ENCODE measurements at places on chromosomes 13 and 19.

DNA sequence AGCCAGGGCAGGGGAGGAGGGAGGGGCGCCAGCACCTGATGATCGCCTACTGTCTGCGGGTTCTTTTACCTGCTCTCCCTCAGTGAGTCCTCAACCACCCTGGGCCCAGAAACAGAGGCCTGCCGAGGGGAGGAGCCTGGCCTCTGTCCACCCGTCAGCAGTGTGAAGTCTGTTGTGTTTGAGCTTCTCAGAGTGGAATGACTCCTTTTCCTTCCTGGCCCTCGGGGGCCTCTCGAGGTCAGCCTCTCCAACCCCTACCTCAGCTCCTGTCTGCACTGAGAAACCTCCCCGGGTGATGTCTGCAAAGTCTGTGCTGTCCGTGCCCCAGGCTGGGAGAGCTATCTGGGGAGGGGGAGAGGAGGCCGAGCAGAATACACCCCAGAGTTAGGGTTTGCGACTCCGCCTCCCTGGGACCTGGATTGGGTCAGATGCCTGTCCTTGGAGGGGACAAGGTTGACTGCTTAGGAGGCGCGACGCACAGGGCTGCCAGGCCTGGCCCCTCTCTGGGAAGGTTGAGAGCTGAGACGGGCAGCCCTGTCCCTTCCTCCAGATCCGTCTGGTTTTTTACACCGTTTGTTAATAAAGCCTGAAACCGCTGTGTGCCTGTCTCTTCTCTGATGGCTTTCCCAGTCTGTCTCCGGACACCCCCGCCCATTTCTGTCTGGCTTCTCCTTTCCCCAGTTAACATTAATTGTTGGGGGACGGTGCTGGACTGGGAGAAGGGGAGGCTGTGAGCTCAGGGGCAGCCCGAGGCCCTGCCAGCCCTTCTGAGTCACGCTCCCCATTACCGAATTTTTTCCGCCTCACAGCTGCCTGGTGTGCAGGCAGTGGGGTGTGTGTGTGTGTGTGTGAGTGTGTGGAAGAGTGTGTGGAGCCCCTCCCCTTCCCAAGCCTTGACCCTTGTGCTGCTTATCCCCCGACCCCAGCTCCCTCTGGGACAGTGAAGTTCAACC, 989 bp upstream of the SSC5D start:
- no peak for DNase-seq

DNA sequence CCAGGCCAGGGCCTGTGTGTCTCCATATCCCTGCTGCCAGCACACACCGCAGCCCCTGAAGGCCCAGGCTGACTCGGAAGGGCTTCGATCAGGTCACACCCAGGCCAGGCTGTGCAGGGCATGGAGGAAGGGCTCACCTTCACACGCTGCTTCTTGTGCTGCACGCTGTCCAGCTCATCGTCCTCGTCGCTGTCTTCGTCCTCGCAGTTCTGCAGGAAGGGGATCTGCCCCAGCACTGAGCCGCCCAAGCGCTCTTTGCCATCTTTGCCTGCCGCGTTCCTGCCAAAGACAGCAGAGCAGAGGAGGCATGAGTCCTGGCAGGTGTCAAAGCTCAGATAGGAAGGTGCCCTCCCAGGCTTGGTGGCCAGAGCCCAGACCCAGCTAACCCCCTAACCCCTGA, 13.7 kb upstream of the PRKD2 start:
- DNase-seq: no peak

DNA sequence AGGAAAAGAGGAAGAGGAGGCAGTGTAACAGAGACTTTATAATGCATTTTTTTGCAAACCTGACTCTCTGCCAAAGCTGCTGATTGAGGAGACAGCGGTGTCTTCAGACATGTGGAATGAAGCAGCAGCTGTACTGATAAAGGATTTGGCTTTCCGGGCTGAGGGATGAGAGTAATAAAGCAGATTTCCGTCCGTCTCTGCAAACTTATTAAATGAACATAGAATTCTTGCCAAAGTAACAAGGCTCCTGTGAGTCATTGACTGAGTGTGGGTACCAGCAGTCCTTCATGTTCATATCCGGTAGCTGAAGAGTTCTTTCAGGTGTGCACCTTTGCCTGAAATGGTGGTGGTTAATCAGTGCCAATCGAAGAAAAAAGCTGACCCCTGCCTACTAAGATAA, 112.6 kb downstream of the LIG4 start:
- DNase-seq: no peak

DNA sequence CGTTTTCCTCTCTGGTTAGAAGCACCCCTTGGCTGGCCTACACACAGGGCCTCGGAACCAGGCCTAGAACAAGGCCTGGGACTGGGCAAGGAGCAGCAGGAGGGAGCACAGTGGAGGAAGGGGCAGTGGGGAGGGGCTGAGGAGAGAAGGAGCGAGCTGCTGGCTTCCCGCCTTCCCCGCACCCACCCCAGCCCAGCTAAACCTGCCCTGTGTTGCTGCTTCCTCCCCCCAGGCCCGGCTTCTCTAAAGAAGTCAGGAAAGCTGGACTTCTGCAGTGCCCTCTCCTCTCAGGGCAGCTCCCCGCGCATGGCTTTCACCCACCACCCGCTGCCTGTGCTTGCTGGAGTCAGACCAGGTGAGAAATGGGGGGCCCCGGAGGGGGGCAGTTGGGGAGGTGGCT, 24.3 kb downstream of the LYL1 start:
- no peak for DNase-seq

GRCh38 chr19:17530586-17530985, 19.1 kb downstream of the PGLS start:
- DNase-seq: no peak

- DNase-seq: peak; percentile 30
These were observed 3.7 kb upstream of the TYROBP start for GRCh38 chr19:35911790-35912189.

- DNase-seq: no peak
These were observed 13.0 kb downstream of the CYP2S1 start for GRCh38 chr19:41205995-41206394.

DNA sequence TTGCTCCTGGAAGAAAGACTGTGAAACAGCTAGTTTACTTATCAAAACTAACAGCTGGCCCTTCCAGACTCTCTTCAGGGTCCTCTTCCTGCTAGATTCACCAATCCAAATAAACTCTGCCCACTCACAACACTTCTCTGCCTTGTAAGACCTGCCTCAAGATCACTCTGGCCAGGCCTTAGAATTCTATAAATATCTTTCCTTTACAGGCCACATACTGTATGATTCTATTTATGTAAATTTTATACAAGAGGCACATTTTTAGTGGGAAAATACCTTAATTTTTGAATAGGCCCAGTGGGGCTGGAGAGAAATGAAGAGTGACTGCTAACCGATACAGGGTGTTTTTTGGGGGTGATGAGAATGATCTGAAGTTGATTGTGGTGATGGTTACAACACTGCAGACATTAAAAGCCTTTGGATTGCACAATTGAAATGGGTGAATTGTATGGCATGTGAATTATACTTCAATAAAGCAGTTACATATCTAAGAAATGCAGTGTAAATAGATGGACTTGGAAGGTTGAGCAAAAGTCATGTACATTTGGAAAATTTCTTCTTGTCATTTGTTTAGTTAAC, 141.8 kb downstream of the GPC5 start:
- DNase-seq: no peak

- peak; percentile 75 for DNase-seq
These were observed 10.1 kb upstream of the CD22 start for GRCh38 chr19:35318679-35319448.

GRCh38 chr19:1645299-1645698, 7.1 kb downstream of the TCF3 start:
- DNase-seq: no peak

DNA sequence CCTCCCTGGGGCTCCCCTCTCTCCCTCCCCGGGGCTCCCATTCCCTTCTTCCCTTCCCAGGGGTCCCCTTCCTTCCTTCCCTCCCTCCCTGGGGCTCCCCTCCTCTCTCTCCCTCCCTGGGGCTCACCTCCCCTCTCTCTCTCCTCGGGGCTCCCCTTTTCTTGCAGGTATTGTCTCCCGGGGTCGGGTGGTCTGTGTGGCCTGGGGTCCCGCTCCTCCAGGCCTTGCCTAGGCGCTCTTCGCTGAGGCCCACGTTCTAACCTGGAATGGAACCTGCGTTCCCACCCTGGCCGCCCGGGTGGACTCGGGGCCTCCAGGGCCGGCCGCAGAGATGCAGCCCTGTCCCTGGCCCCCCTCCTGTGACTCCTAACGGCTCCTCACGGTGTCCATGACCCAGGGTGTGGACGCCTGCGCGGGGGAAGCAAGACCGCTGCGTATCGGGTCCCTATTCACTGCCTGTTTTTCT, 940 bp upstream of the DCUN1D2 start:
- no peak for DNase-seq

- no peak for DNase-seq
These were observed at the start of gene OR2Z1 for GRCh38 chr19:8721334-8721733. Gene OR2Z1 (plus strand): TSS chr19:8721634. CDS start chr19:8731029, 9,395 bp downstream.

DNA sequence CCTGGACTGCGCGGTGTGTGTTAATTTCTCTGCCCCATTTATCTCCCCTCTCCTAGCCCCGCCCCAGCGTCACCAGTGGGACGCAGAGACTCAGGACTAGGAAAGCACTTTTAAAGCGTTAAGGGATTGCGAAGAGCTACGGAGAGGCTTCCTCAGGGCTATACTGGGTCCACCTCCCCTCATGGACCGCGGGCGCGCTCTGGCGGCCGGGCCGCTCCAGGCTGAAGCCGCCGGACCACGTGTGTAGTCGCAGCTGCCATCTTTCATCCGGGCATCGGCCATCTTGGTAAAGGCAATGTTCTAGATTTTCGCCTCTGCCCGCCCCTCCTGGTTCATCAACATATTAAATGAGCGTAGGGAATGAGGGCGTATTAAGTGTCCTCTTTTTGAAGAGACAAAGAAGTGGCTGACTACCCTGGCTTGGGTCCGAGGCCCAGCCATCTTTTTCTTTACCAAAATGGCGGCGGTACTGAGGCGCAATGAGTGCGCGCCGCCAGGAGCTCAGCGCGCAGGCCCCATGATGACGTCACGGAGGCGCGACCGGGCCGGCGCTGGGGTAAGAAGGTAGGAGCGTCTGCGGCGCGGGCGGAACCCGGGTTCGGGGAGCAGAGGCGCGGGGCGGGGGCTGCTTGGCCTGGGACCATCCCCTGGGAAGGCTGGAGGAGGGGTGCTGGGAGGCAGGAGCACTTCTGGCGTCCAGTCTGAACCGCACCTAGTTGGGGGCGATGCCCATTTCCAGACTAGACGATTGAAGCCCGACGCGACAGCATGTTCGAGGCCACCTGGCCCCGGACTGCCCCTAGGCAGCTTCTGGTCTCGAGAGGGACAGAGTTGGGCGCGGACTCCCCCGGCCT, at the start of gene CCDC124:
Gene CCDC124 (plus strand): TSS at position 531 of the 854 bp plus-strand sequence. CDS start 3,406 bp downstream, outside the sequence.
- peak; percentile 94 for DNase-seq

DNA sequence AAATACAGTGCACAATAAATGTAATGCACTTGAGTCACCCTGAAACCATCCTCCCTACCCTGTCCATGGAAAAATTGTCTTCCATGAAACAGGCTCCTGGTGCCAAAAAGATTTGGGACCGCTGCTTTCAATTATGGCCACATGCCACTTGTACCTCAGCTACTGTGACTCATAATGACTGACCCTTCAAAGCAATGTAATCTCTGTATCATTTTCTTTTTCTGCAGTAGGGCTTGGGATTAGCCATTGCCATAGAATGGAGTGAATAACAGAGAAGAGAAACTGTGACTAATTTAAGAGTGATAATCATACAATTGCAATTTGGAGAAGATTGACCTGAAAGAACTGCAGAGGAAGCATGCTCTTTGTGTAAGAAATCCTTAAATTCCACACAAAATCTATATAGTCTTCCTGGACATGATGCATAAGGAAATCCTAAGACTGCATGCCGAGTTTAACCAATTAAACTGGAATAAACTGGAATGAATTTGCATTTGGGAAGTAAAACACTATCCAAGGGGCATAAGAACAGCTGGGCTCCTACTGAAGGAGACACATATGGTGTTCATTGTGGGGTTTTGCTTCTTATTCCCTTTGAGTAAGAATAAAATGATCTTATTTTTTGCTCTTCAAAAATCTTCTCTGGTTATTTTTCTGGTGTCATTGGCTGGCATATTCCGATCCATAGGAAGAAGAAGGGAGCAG, 59.5 kb upstream of the SLC7A1 start:
- DNase-seq: no peak

- no peak for DNase-seq
These were observed 35.1 kb downstream of the RNF6 start for GRCh38 chr13:26186995-26187394.

DNA sequence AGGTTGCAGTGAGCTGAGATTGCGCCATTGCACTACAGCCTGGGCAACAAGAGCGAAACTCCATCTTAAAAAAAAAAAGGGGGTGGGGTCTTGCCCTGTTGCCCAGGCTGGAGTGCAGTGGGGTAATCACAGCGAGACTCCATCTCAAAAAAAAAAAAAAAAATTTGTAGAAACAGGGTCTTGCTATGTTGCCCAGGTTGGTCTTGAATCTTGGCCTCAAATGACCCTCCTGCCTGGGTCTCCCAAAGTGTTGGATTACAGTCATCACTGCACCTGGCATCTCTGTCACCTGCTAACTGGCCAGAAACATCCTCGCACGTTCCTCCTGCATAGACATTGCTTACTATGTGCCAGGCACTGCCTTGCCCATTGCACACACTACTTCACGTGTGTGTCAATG, 14.1 kb downstream of the RCN3 start:
- DNase-seq: no peak

- no peak for DNase-seq
These were observed 27.0 kb downstream of the ZNF20 start for GRCh38 chr19:12113121-12113520.

DNA sequence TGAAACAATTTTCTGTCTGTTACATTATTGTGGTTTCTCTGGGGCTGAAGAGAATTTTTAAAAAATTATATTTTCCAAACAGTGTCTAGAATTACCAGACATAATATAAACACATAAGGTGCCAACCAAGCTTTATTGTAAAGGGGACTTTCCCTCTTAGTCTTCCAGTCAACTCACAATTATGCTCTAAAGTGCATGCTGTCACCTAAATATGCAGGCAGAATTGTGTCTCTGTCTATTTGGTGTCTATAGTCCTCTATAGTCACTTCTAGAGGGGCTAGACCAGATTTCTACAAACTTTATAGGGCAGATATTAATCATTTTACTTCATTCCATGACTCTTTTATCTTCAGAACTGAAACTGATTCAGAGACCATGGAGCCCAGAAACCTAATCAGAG, 12.8 kb downstream of the ZNF254 start:
- no peak for DNase-seq

- DNase-seq: no peak
These were observed 43.9 kb downstream of the RCBTB2 start for GRCh38 chr13:48488995-48489394.

DNA sequence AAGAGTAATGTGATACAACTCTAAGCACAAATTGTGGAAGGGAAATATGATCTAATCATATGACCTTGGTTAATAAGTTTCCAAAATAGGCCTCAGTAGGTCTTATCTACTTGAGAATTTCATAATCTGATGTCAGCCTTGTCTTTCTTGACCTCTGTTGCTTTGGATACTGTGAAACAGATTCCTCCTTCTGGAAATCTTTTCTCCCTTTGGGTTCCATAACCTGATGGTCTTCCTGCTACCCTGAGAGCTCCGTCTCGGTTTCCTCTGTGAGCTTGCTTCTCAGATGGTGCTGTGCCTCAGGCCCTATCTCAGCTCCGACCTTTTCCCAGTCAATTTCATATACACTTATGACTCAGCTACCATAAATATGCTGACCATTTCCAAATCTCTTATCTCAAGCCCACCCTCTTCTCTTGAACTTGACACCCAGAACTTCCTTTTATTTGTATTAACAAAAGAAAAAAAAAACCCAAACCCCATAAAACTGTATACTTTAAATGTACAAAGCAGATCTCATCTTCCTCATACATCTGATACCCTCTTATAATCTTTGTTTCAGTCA, 6.4 kb upstream of the SLC46A3 start:
- no peak for DNase-seq

GRCh38 chr13:46131705-46132104, 26.9 kb upstream of the CPB2 start:
- no peak for DNase-seq

- no peak for DNase-seq
These were observed 72.6 kb upstream of the SERP2 start for GRCh38 chr13:44300895-44301638.
